ENCODE measurements at places on chromosomes 5 and 9.

- DNase-seq: no peak
Measured at GRCh38 chr5:69516769-69517168, 24.2 kb downstream of the OCLN start.

GRCh38 chr9:6055216-6055615, 39.8 kb upstream of the RANBP6 start:
- DNase-seq: peak; percentile 93

- no peak for DNase-seq
Measured at GRCh38 chr5:116378007-116378776, 196.4 kb downstream of the SEMA6A start.

DNA sequence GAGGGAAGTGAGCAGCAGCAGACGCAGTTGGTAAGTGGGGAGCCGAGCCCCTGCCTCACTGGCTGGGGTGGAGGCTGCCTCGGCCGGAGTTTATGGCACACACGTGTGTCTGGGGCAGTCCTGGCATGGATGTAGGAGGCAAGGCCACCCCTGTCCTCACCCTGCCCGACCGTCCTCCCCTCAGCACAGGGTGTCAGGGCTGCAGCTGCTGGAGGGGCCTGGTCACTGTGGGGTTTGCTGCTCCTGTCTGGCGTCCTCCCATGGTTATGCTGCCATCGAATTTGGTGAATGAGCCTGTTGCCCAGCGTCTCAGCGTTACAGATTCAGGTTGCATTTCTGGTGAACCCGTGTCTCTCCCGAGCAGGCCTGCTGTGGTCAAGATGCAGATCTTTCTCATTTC, 32.4 kb downstream of the CEP72 start:
- no peak for DNase-seq

- no peak for DNase-seq
Measured at GRCh38 chr9:91972076-91972626, 22.1 kb upstream of the ROR2 start.

GRCh38 chr9:138065287-138065686, 187.7 kb downstream of the CACNA1B start:
- DNase-seq: no peak

DNA sequence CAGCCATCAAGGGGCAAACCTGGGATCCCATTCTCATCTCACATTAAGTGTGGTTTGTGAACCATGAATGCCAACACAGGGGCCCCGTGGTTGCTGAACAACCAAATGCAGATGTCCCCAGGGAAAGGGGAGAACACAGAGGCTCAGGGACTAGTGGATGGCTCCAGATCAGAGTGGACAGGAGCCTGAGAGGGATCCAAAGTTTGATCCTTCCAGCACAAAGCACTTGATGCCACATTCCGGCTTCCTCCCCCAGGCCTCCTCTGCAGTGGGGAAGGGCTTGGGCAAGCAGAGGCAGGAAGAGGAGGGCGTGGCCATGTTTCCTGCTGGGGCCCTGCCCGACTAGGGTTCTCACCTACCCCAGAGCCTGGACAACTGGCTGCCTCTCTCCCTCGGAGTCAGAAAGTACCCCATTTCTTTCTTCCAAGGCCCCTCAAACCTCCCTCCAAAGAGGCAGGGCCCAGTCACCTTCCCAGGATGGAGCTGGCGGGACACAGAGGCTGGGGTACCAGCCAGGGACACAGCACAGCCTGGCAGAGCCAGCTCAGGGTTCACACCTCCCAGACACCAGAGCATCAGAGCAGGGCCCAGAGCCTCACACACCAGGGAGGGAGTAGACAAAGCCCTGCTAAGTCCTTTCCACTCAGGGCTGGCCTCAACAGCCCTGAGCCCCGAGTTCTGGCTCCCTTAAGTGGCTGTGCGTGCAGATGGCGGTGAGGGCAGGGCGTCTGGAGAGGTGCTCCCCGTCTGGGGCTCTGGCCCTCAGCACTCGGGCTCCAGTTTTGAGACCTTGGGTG, 4.3 kb upstream of the RNF44 start:
- peak; percentile 86 for DNase-seq

DNA sequence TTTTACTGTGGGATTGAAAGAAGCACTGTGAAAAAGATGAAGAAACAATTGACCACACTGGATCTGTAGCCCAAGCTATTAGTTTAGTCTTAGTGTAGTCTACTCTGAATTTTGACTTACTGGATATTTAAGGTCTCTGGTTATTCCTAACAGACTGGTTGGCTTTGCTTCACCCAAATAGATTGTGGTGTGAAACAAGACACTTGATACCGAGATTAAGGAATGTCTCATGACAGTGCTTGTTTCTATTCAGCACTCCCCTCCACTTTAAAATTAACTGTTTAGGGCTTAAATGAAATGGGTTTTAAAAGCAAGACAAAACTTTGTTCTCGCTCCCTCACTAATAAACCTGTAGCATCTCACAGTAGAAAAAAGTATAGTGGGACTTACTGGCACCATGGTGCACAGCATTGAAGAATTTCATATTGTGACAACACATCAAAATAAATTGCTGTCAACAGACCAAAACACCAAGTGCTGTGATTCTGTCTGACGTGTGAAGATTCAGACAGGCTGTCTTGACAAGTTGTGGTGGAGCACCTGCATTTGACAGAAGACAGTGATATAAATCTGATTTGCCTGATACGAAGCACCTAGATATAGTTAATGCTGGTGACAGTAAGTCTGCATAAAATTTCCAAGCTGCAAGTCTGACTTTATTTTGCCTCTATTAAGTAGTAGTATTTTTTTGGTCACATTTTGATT, 73.1 kb downstream of the PBX3 start:
- DNase-seq: no peak

GRCh38 chr9:5566054-5566618, 55.8 kb downstream of the PDCD1LG2 start:
- no peak for DNase-seq

DNA sequence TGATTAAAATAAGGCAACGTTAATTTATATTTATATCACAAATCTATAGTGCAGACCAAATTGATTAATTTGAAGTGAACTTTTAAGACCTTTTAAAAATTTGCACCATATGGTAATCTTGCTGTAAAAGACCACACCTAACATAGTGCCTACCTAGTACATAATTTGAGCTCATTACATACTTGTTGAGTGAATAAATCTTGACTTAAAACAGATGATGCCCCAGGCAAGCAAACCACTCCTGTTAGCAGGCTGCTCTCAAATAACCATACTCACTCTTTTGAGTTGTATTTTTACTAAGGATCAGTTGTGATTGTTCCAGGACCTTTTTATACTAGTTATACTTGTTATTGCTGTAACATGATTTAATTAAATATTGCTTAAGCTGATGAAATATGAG, 27.2 kb downstream of the CMYA5 start:
- no peak for DNase-seq

- DNase-seq: peak; percentile 80
Measured at GRCh38 chr5:69492391-69492922, at the start of gene OCLN. TSS of gene OCLN (plus strand) at chr5:69492790. CDS start at chr5:69504245, 11,455 bp downstream.

DNA sequence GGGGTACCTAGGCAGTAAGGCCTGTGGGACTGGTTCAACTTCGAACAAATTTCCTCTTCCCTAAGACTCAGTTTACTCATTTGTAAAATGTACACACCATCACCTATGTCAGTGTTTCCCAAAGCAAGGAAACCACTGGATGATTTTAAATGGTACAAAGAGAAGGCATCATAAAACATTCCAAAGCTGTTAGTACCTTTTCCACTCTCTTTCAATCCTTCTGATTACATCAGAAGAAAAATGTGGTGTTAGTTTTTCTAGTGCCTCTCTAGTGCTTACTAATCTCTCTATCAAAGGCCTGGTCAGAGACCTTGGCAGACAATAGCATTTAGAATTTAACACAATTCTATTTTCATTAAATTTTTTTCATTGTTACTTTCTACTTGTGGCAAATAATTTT, 18.1 kb downstream of the NR6A1 start:
- DNase-seq: no peak

- no peak for DNase-seq
Measured at GRCh38 chr5:97568382-97568781, 385.3 kb upstream of the RIOK2 start.

GRCh38 chr5:107472620-107473064, 198.1 kb downstream of the EFNA5 start:
- no peak for DNase-seq

DNA sequence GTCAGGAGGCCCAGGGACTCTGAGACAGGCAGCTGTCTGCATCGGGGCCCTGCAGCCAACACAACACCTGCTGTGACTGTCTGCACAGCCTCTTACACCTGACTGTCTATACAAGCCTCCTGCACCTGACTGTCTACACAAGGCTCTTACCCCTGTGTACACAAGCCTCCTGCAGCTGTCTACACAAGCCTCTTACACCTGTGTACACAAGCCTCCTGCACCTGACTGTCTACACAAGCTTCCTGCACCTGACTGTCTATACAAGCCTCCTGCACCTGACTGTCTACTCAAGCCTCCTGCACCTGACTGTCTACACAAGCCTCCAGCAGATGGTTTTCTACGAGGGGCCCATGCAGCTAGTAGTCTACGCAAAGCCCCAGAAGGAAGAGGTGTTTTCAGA, 18.6 kb downstream of the IRX2 start:
- no peak for DNase-seq

DNA sequence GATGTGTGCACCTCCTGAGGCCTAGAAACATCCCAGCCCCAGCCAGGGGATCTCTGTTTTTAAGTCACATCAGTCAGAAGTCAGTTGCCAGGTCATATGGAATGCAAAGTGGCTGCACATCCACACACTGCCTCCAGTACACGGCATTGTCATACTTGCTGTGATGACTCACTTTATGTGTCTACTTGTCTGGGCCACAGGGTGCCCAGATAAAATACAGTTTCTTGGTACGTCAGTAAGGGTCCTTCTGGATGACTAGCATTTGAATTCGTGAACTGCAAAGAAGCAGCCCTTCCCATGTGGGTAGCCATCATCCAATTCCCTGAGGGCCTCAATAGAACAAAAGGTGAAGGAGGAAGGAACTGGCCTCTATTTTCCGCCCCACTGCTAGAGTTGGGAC, 27.7 kb downstream of the AUH start:
- peak; percentile 25 for DNase-seq

DNA sequence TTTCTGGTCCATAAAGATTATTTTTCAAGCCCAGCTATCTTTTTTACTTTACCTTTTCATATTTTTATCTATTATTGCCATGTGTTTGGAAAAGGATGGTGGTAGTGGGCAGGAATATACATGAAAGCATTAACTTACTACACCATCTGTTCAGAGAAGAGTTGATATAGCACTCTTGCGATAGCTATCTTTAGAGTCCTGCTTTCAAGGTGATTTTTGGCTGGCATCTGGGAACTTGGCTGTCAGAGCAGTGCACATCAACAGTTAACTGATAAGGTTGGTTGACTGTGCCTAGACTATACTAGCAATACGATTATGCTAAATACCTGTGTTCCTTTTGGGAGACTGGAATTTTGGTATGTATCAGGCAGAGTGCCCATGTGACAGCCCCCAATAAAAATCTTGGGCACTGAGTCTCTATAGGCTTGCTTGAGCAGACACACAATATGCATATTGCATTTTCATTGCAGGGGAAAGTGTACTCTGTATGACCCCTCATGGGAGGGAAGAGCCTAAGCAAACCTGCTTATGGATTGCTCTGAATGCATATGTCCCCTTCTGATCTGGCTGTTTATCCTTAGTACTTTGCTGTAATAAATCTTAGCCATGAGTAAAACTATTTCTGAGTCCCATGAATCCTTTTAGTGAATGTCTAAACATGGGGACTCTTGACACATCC, 227.6 kb upstream of the C9orf72 start:
- no peak for DNase-seq

GRCh38 chr9:115952430-115953292, 200.9 kb upstream of the PAPPA start:
- peak; percentile 76 for DNase-seq

GRCh38 chr9:101629636-101630035, 34.9 kb upstream of the PPP3R2 start:
- DNase-seq: no peak

DNA sequence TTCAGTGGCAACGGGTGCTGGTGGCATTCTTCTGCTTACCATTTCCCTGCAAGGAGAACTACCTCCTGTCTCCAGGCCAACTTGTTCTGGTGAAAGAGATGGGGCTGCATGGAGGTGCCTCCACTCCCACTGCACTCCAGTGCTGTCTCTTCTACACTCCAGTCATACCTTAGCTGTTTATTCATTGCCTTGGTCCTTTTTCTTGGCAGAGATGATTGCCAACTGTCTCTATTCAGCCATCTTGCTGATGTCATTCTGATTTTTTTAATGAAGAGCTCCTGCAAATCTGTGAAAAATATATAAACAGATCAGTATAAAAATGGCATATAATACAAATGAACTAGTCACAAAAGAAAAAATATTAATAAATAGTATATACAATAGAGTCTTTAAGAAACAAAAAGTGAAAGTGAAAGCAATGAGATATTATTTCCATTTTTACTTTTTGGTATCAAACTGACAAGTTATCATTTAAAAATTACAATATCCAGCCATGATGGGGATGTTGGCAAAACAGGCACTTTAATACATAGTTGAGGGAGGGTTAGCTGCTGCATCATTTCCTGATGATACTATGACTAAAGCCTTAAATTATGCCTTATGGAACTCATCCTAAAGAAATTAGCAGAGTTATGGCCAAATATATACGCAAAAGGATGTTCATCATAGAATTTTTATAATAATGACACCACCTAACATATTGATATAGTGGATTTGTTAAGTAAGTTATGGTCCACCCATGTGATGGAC, 109.4 kb downstream of the CARTPT start:
- DNase-seq: no peak

DNA sequence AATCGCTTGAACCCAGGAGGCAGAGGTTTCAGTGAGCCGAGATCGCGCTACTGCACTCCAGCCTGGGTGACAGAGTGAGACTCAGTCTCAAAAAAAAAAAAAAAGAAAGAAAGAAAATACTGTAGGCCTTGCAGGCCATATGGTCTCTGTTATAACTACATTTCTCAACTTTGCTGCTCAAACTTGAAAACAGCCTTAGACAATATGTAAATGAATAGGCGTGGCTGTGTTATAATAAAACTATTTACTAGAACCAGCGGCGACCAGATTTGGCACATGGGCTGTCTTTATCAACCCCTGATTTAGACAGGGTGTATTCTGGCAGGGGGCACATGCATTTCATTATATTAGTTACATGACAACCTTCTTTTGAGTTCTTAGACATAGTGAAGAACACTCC, 130.0 kb downstream of the C9orf152 start:
- DNase-seq: no peak

DNA sequence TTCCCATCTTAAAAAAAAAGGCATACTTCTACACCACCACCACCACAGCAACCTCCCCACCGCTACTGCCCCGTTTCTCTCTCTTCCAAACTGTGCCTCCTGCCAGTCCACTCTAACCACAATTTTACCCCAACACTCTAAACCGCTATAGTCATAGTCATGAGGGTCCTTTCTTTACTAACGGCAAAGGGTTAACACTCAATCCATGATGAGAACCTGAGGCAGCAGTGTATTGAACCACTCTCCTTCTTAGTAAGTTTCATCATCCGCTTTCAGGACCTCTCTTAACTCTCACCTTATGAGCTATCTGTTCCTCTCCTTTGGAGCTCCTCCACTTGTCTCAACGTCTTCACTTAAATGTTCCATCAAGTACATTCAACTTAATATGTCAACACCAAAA, 34.0 kb downstream of the IDNK start:
- DNase-seq: no peak

- DNase-seq: no peak
Measured at GRCh38 chr9:129206905-129207304, 28.8 kb upstream of the IER5L start.

GRCh38 chr9:72812559-72813111, 140.2 kb downstream of the ALDH1A1 start:
- DNase-seq: no peak

GRCh38 chr5:87457706-87458105, 45.0 kb upstream of the CCNH start:
- no peak for DNase-seq

- DNase-seq: peak; percentile 71
Measured at GRCh38 chr9:108550106-108550505, 305.7 kb downstream of the ACTL7B start.

- DNase-seq: no peak
Measured at GRCh38 chr9:88478246-88478645, 56.7 kb upstream of the NXNL2 start.
